Stimulated activated naive CD4-positive, alpha-beta T cell (primary cell): ENCODE measurements at places on chromosomes 5 and 9.

- DNase-seq, result no peak
Measured at GRCh38 chr5:150570333-150570732, 62.4 kb downstream of the NDST1 start.

GRCh38 chr5:42500003-42500599 is 76.9 kb downstream of the GHR start:
- DNase-seq, result no peak

DNA sequence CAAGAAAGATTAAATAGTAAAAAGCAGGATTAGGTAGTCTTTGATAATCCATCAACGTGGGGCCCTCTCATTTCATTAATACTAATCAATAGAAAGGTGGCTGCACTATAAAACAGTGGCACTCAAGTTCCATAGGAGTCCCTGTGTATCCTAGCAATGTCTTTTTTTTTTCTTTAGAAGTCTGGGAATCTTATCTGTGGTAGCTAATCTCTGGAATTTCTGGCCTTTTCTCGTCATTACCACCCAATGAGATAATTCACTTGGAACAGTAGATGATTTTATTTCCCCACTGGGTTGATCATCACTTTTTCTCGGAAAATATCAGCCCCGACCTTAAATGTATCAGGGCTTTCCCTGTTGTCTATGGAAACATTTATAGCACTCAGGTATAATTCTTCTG is 86.8 kb upstream of the CDH6 start:
- DNase-seq, result no peak

DNA sequence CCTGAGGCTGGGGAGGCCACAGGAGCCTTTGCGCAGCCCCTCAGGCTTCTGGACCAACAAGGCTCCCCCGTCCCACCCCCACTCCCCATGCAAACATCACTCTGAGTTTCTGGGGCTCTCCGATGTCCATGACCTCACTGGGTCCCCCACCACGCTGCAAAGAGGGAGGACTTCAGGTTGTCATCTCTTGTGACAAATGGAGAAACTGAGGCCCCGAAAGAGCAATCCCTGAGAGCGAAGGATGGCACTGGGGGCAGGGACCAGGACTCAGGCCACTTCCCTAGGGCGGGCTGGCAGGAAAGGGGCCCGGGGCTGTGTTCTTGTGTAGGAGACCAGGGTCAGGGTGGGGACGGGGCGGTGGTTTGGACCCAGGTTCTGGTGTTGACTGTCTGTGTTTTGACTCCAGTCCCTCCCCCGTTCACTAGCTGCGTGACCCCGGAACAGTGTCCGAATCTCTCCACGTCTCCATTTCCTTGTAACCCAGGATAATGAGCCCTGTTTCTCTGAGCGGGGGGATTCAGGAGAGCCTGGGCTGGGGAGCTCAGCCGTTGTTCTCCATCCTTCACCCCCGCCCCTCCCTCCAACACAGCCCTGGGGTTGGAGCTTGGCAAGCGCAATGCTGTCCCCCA is 13.9 kb downstream of the FIBCD1 start:
- DNase-seq, result no peak

DNA sequence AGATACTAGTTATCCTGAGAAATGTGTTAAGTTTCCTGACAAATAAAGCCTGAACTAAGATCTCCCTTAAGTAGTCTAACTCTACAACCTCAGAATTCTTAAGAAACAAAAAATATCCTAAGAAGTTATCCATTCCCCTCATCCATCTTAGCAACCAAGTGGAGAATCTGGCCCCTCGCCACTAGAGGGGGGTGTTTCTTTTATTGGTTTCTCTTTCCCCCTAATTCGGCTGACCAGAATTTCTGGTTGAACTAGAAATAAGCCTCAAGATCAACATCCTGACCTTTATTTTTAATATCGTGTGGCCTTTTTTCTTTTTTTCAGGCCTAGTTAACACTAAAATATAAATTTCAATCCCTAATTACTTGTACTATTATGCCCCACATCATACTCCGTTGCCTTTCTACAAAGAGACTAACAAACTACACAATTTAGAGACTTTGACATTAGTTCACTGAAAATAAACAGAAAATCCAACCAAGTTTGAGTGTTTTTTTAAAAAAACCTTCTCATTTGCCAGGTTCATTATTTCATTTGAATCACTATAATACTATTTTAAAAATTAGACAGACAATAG is 14.3 kb upstream of the NR4A3 start:
- peak; percentile 65 for DNase-seq
